Vagina (tissue), 2 donors: ENCODE measurements at places on chromosomes 13 and 19.

- no peak for DNase-seq
Measured at GRCh38 chr13:94073007-94073744, 406.3 kb downstream of the DCT start.

- DNase-seq = no peak
Measured at GRCh38 chr19:3163230-3163886, 15.2 kb upstream of the S1PR4 start.

DNA sequence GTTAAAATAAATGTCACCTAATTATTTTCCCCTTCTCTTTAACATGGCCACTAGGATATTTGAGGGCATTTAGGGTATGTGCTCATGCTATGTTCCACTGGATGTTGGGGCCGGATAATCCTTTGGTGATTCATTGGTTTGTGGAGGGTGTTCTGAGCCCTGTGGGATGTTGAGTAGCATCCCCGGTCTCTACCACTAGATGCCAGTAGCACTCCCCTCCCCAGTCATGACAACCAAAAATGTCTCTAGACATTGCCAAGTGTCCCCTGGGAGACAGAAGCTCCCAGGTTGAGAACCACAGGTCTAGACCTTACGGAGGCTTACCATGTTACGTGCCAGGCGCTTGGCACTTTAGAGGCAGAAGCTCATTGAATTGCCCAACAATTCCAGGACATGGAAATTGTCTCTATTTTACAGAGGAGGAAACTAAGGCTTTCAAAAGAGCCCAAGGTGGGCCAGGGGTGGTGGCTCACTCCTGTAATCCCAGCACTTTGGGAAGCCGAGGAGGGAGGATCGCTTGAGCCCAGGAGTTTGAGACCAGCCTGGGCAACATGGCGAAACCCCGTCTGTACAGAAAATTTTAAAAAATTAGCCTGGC lies 14.1 kb downstream of the SHANK1 start:
- DNase-seq = no peak

DNA sequence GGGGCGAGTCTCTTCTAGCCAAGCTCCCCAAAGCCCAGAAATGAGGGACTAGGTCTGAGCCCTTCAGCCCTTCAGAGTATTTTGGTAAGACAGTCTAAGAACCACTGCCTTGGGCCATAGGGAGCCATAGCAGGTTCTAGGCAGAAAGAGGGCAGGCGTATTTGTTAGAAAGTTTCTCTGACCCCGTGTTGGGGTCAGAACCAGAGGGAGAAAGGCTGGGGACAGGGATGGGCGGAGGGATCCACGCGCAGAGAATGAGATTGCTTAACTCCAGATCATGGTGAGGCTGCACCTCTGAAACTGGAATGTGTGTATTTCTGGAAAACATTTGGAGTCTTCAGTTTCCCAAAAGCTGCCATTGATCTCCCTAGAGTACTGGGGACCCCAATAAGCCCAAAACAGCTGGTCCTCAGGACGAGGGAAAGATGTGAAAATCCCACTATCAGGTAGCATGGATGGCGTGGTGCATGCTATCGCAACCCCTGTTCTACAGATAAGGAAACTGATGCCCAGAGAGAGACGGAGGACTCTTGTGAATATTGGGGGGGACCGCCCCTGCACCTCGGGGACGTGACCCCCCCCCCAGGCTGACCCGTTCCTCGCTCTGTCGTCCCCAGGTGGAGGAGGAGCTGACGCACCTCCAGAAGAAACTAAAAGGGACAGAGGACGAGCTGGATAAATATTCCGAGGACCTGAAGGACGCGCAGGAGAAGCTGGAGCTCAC lies 703 bp upstream of the TPM4 start:
- no peak for DNase-seq

- DNase-seq = no peak
Measured at GRCh38 chr13:77362166-77362565, 35.3 kb upstream of the MYCBP2 start.

GRCh38 chr13:111323950-111324651 lies 3.7 kb downstream of the TEX29 start:
- DNase-seq = no peak

DNA sequence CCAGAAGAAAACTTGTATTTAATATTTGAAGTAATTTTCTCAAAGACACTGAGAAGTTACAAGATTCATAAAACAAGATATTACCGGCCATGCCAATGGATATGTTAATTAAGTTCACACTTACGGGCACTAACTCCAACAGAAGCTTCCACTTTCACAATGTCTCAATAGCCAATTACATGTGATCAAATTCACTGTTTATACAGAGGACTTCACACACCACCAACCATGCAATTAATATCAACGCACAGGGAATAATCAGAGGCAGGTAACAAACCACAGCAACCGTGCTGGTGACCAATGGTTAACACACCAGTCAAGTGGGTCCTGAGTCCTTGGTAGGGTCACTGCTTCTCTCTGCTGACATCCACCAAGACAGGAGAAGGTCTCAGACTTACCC lies 5.9 kb upstream of the ACOD1 start:
- DNase-seq = no peak

DNA sequence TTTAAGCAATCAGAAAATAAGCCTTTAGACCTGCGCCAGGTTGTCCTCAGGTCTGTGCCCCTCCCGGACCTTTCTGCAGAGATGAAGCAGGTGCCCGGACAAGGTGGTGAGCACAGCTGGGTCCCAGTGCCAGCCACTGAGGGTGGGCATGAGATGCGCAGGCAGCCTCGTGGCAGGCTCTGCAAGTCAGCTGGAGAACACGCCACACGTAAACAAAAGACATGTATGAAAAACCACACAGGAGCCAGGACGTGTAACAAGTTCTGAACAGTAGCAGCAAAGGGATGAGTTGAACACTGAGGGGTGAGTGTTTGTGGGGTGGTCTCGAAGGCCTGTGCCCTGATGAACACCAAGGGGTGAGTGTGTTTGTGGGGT lies 68.8 kb upstream of the MCF2L start:
- DNase-seq = no peak

DNA sequence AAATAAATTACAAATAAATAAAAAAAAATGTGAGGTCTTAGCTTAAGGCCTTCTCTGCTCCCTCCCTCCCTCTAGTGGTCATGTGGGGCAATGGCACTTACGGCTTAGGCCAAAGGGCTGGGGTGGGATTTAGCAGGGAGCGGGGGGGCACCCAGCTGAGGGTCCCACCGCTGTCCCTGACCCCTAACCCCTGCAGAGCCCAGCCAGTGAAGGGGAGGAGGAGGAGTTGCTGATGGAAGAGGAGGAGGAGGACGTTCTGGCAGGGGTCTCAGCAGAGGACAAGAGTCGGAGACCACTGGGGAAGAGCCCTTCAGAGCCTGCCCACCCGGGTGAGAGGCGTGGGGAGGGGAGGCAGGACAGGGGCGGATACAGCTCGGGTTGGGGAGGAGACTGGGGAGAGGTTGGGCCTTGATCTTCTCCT lies 9.3 kb downstream of the MPND start:
- no peak for DNase-seq

DNA sequence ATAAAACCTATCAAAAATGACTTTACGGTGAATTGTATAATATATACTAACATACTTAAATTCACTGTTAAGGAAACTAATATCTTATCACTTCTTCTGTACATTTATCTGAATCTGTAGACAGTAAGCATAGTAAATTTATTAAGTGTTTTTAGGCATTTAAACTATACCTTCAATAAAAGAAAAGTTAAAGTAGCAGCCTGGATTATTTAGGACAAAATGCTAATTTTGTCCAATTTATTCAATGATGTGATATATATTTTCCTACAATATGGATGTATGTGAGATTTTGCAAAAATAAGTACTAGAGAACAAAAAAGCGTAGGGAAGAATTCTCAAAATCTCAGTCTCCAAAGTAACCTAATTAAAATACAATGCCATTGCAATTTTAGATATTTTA lies 299.9 kb downstream of the GPC5 start:
- DNase-seq = no peak

- no peak for DNase-seq
Measured at GRCh38 chr13:80584785-80585184, 243.9 kb upstream of the SPRY2 start.

- DNase-seq = no peak
Measured at GRCh38 chr13:108146642-108147041, 68.7 kb downstream of the LIG4 start.

- no peak for DNase-seq
Measured at GRCh38 chr13:26813321-26813979, 52.9 kb upstream of the GPR12 start.

DNA sequence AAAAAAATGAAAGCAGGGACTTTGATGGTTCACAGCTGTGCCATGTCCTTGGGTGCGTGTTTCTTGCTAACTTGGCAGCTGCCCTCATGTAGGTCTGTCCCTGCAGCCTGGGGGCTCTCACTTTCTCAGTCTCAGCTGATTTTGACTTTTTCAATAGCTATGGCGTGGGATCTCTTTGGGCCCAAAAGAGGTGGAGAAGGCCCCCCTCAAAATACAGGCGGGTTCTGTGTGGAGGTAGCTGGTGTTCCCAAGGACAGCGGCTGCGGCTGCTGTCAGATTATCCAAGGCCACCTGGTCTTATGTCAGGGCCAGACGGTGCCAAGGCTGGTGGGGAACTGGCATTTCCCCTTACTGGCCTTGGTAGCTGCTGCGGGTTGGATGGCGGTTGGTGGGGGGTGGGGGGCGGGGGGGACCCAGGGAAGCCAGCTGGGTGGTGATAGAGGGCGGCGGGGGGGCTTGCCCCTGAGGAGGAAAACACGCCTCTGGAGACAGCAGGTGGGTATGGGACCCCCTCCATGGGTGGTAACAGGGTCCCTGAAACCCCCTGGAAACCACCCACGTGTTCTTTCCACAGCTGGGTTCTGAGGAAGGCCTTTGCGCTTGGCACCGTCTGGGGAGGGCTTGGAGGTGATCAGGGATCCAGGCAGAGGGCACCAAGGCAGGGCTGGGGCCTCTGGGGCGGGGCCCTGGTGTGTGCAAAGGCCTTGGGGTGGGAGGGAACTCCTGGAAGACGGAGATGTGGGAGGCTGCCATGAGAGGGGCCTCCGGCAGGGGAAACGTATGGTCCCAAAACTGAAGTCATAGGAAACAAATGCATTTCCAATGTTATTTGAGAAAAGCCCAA lies 4.1 kb downstream of the TIMM13 start:
- no peak for DNase-seq

- no peak for DNase-seq
Measured at GRCh38 chr13:45296259-45296658, 44.7 kb downstream of the TPT1 start.

GRCh38 chr19:16180611-16181010 lies 4.6 kb upstream of the FAM32A start:
- no peak for DNase-seq

- no peak for DNase-seq
Measured at GRCh38 chr13:70816853-70817252, 708.6 kb upstream of the KLHL1 start.

DNA sequence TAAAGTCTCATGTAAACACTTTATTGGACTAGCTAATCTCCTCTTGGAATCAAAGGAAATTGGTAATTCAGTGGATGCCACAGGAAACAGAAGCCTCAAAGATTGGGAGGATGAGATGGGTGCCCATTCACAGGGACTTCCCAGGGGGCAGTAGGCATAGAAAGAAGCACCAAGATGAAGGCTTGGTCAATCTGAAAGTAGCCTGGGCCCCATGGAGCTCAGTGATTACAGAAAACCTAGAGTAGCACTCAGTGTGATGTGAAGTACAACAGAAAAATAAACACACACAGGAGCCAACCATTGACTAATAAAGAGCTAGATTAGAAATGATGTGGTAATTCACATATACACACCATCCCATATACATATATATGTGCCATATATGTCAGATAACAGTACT lies 560.6 kb downstream of the TBC1D4 start:
- DNase-seq = no peak

- DNase-seq = peak; percentile 96
Measured at GRCh38 chr13:32261567-32261966, 53.6 kb downstream of the ZAR1L start.

DNA sequence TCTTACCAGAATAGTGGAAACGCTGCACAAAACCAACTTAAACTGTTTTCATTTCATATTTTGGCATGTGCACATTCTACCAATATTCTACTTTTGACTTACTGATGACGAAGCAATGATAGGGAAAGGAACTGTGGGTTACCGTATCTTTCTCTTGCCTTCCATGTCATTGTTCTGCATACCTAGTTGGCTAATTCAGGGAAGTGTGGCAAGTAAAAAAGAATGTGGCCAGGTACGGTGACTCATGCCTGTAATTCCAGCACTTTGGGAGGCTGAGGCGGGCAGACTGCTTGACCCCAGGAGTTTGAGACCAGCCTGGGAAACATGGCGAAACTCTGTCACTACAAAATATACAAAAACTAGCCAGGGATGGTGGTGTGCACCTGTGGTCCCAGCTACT lies 108.2 kb downstream of the SIPA1L3 start:
- no peak for DNase-seq

DNA sequence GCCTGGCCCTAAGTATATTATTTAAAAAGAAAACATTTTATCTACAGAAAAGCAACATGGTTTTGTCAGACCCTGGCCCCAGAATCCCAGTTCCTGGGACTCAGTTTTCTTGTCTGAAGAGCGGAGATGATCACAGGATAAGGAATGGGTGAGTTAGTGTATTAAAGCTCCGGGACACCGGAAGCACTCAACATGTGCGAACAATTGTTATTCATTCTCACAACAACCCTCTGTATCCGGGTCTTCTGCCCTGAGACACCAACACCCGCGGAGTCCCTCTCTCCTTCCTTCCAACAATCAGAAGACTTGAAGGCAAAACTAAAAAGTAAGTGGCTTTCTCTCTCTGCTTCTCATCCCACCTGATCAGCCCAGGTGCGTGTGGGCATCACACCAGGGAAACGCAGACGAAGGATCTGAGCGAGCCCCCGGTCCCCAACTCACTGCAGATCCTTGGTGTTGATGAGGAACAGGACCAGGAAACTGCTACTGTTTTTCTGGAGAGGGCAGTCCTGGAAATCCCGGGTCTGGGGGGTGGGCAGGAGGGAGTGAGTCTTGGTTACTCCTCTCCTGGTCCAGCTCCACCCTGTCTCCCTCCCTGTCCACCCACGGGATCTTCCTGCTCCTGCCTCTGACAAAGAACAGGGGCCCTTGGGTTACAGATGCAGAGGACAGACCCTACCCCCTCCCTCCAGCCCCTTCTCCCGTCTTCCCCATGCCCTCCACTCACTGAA lies 2.0 kb downstream of the GPR108 start:
- no peak for DNase-seq

GRCh38 chr13:80477661-80478443 lies 136.9 kb upstream of the SPRY2 start:
- no peak for DNase-seq

DNA sequence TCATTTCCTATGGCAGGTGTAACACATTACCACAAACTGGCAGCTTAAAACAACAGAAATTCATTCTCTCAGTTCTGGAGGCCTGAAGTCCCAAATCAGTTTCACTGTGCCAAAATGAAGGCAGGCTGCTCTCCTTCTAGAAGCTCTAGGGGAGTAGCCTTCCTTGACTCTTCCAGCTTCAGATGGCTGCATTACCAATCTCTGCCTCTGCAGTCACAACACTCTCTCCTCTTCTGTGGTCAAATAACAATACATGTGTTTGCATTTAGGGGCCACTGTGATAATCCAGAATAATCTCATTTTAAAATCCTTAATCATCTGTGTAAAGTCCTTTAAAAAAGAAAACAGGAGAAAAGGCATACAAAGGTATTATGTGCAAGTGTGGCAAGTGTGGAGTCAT lies 7.8 kb downstream of the DIAPH3 start:
- no peak for DNase-seq
